ENCODE measurements at places on chromosomes 7 and 10.

- peak; percentile 8 for DNase-seq
These were observed 118.8 kb downstream of the AOAH start for GRCh38 chr7:36605261-36606051.

- DNase-seq, result no peak
These were observed 1139.3 kb upstream of the CELF2 start for GRCh38 chr10:9878383-9878782.

- DNase-seq, result no peak
These were observed 312.4 kb downstream of the KCNMA1 start for GRCh38 chr10:77325233-77325537.

DNA sequence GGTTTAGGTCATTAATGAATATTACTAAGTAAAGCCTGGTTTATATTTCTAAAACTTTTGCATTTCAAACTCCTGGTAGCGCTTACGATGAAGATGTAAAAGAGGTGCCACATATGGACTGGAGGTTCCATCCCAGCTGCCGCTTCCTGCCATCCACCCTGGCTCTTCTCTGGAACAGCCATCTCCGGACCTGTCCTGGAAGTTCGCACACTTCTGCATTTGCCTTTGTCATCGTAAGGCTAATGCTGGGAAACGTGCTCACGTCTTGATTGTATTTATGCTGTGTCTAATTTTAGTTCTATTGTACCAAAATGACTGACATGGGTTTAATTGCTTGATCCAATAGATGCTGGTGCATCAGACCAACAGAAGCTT, 103.1 kb downstream of the HIPK2 start:
- DNase-seq, result no peak

GRCh38 chr7:92485974-92486373, 8.2 kb upstream of the ERVW-1 start:
- no peak for DNase-seq
